COLO829 (cell line): ENCODE measurements at places on chromosomes 11 and 22.

DNA sequence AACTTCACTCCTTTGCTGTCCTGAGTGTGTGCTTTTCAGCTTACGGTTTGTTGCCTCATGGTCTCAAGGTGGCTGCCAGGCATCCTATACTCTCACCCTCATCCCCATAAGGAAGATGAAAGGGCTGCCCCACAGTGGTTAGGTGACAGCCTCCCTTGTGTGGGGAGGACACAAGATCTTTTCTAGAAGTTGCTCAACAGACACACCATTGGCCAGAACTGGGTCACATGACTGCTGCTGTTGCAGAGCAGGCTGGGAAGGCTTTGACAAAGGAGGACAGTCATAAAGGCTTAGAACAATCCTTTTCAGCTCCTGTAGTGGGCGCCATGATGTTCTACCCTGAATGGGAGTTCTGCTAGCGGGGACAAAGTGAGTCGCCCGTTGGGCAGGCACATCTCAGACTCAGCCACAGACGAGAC lies 69.7 kb upstream of the RASD2 start:
- DNase-seq = peak; percentile 28

DNA sequence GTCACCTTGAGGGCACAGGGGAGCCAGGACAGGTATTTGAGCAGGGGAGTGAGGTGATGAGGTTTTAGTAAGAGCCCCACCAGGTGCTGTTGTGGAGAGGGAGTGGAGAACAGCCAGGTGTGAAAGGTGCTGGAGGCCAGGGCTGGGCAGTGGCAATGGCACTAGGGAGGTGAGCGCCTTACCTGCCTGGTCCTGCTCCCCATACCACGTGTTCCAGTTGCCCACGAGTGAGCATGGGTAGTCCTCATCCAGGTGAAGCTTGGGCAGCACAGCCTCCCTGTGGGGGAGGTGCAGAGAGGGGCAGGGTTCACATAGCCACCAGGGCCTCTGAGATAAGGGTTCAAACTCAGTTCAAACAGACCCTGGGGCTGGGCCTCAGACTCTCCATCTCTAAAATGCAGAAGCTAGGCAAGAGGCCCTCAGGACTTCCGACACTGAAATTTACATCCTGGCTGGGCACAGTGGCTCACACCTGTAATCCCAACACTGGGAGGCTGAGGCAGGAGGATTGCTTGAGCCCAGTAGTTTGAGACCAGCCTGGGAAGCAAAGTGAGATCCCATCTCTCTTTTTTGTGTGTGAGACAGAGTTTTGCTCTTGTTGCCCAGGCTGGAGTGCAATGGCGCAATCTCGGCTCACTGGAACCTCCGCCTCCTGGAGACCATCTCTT lies 11.8 kb downstream of the NIPSNAP1 start:
- no peak for DNase-seq

DNA sequence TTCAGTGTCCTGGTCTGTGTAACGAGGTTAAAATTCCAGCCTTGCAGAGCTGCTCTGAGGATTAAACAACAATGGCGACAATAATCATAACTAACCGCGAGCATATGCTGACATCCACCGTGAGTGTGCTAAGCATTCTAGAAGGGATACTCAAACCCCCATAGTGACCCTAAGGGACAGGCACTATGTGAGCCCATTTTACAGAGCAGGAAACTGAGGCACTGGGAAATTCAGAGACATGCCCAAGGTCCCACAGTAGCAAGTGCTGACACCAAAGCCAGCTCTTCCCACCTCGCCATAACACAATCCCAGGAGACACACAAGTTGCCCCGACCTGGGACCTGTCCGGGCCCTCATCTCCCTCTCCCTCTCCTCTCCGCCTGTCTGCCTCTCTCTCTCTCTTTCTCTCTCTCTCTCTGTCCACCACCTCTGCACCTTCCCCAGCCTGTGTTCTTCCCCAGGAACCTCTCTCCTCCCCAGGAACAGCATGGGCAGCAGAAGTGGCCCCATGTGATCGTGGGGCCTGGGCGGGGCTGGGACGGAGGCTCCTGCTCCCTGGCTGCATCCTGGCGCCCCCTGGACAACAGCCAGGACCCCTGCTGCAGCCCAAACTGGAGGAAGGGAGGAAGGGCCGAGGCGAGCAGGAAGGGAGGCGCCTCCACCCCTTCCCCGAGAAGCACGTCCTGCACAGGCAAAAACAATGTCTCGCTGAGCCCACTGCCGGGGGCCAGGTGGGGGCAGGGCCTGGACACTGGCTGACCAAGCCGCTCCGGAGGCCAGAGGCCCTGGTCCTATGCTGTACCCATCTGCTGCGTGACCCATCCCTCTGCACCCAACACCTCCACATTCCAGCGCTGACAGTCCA lies 14.8 kb upstream of the MFNG start:
- no peak for DNase-seq

- DNase-seq = peak; percentile 74
Measured at GRCh38 chr11:94563176-94563847, 3.9 kb upstream of the PIWIL4 start.

- peak; percentile 65 for DNase-seq
Measured at GRCh38 chr22:17578136-17578754, 14.9 kb downstream of the SLC25A18 start.

- no peak for DNase-seq
Measured at GRCh38 chr11:128772814-128773213, 78.9 kb downstream of the FLI1 start.

GRCh38 chr11:11230087-11230486 lies 123.0 kb downstream of the CSNK2A3 start:
- DNase-seq = no peak

- no peak for DNase-seq
Measured at GRCh38 chr22:38284042-38284402, 11.2 kb upstream of the TMEM184B start.

GRCh38 chr22:43185860-43186261 lies 1.1 kb downstream of the TTLL12 start:
- DNase-seq = no peak

DNA sequence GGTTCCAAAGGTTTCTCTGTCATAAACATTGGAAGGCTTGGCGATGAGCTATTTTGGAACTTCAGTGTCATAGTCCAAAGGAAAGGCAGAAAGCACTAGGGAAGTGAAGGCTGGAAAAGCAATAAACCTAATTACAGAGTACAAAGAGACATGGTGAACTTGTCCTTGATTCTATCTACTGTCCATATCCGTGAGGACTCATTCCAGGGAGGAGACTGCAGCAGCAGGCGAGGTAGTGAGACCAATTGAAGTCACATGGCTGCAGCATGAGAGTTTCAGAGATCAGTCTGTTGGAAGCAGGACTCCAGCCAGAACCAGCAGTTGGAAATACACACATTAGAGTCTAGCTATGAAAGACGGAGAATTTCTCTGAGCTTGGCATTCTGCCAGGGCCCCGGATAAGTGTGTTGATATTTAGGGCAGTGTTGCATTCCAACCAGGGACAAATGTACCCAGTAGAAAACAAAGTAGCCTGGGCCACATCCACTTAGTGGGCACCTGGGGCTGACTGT lies 54.1 kb upstream of the ARHGAP42 start:
- DNase-seq = peak; percentile 37

DNA sequence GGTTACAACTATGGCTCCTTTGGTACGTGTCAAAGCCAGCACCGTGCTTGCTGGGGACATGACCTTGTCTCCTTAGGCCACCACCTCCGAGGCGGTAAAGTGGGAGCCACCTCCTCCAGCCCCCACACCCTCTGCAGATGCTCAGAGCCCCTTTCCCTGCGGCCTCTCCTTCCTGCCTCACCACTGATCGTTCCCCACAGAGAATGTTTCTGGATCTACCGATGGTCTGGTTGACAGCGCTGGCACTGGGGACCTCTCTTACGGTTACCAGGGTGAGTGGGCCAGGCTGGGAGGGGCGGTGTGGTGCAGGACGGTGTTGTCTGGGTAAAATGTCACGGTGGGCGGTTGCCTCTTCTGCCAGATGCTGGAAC lies 8.9 kb downstream of the SIDT2 start:
- no peak for DNase-seq

DNA sequence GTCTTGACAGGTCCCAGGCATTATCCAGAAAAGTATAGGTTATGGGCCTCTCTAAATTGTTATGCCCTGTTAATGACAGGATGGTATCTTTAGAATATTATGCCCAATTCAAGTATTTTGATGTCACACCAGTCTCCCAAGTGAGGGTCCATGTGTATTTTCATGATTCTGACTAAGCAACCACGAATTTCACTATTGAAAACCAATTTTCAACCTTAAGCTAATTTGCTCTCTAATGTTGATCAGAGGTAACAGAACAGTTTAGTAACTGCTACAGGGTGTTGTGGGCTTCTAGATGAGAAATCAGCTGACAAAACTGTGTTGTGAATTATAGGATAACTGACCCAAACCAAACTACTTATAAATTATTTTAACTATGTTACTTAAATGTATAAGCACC lies 48.0 kb upstream of the SORL1-AS1 start:
- no peak for DNase-seq

DNA sequence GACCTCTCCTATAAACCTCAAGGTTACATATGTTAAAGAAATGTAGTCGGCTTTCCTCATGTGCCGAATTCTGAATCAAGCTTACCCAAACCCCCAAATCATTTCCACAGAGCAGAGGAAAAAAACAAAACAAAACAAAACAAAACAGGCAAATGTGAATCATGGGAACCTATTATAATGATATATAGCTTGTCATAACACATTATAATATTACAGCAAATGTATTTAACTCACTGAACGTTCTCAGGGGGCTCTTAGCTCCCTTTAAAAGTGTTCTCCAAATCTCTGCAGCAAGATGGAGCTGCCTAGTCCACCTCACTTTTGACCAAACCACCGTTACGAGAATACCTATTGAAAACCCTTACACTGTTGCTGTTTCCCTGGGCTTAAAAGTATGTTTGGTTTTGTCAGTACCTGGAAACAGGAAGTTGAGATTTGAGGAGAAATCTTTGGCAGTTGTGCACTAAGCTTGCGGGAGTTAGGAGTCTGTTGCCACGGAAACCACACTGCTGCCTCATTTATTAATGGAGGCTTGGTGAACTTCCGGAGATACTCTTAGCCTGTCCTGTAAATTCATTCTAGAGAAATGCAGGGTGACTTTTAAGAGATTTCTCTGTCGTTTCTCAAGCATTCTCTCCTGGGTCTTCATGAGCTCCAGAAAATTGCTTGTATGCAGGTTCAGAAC lies 167.0 kb upstream of the RASSF10 start:
- peak; percentile 65 for DNase-seq

DNA sequence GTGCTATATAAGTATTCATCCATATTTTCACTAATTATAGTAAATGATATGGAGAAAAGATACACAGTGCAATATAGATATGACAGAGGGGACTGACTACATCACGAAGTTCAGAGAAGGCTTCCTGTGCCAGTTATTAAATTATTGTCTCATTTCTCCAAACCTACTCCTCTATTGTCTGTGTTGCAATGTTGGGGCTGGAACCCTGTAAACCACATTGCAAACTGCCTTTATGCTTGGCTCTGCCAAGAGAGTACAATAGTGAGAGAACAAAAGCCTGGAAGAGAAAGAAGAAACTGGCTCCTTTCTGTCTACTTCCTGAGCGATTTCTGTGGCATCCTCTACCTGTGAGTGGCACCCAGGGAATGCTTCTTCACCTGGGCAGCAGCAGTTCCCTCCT lies 46.4 kb downstream of the ME3 start:
- no peak for DNase-seq

- peak; percentile 76 for DNase-seq
Measured at GRCh38 chr11:103888541-103888951, 147.9 kb upstream of the DDI1 start.

GRCh38 chr11:113240389-113240788 lies 74.0 kb upstream of the TTC12 start:
- DNase-seq = no peak
